Activated CD4-positive, alpha-beta T cell treated with anti-CD3 and anti-CD28 coated beads, Interleukin-2, amount 10 ng/mL, durations not matched to agents 7 days and 5 days (primary cell): ENCODE measurements at places on chromosomes 1 and 21. TPM values are rescaled to one million over a fixed set of nuclear protein-coding genes. Genes with fewer than 3 reads are reported as not detected.

DNA sequence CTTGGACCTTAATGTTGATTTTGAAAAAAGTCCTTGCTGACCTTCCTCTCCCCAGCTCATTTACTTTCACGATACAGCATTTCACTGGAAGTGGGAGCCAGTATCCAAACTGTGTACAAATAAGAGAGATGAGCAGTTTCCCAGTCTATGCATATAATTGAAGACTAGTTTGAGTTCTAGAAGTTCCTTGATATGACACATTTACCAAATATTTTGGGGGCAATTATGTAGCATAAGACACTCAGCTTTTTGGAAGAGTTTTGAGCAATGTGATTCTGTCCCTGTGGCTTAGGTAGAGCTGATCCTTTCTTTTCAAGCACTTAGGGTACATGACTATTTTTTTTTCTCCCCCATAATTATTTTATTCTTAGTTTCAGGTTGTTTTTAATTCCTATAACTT is 26.4 kb downstream of the GIPC2 start:
- no peak overlapping the region for H3K4me3 ChIP-seq
- H3K36me3 ChIP-seq: no peaks in the 10 kb centered on the region
- no peak overlapping the region for H3K27ac ChIP-seq

DNA sequence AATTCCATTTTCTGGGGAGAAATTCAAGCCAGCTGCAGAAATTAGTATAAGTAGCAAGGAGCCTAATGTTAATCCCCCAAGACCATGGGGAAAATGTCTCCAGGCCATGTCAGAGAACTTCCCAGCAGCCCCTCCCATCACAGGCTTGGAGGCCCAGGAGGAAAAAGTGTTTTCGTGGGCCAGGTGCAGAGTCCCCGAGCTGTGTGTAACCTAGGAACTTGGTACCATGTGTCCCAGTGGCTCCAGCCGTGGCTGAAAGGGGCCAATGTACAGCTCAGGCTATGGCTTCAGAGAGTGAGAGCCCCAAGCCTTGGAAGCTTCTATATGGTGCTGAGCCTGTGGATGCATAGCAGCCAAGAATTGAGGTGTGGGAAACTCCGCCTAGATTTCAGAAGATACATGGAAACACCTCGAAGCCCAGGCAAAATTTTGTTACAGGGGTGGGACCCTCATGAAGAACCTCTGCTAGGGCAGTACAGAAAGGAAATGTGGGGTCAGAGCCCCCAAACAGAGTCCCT is 286.3 kb downstream of the MATN1 start:
- H3K4me1 ChIP-seq: no peaks in the 10 kb centered on the region
- DNase-seq: no peak
- H3K36me3 ChIP-seq: no peaks in the 10 kb centered on the region
- H3K27me3 ChIP-seq: peaks cover 14% of the 10 kb centered on the region

GRCh38 chr1:235802573-235803346 is 63.9 kb downstream of the LYST start:
- H3K4me3 ChIP-seq: no peak overlapping the region
- H3K27me3 ChIP-seq: no peaks in the 10 kb centered on the region
- H3K4me1 ChIP-seq: no peaks in the 10 kb centered on the region
- H3K27ac ChIP-seq: no peak overlapping the region
- DNase-seq: no peak

DNA sequence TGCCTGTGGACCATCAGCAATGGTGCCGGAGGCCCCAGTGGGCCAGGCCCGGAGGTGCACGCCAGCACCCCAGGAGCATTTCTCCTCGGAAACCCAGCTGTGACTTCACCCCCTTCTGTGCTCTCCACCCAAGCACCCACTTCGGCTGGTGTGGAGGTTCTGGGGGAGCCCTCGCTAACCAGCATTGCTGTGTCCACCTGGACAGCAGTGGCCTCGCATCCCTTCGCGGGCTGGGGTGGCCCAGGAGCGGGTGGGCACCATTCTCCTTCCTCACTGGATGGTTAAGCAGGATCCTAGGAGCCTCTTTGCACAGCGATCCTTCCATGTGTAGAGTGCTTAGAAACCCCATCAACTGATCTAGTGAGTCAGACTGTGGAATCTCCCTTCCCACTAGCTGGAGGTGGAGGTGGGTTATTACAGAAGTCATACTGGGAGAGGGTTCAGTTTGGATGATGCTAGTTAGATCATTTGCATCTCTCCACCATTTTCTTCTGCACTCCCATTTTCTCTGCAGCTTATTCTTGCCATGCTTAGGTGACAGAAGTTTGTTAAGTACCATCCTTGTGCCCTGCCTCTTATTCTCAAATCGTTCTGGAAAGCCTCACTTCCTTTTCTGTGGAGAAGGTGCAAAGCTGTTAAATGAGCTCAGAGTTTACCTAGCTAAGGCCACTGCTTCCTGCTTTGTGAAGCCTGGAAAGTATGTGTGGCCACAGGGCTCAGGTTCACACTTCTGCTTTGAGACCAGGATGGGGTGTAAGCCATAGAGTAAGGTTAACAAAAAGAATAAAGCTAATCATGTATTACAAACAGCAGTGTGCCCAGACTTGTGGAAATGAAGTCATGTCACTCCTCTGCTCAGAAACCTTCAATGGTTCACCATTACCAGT is 32.3 kb downstream of the TBX19 start:
- DNase-seq: no peak
- peaks cover 30% of the 10 kb centered on the region for H3K4me1 ChIP-seq
- no peak overlapping the region for H3K4me3 ChIP-seq
- H3K36me3 ChIP-seq: peaks cover 7% of the 10 kb centered on the region
- H3K27me3 ChIP-seq: no peaks in the 10 kb centered on the region
- H3K27ac ChIP-seq: no peak overlapping the region

DNA sequence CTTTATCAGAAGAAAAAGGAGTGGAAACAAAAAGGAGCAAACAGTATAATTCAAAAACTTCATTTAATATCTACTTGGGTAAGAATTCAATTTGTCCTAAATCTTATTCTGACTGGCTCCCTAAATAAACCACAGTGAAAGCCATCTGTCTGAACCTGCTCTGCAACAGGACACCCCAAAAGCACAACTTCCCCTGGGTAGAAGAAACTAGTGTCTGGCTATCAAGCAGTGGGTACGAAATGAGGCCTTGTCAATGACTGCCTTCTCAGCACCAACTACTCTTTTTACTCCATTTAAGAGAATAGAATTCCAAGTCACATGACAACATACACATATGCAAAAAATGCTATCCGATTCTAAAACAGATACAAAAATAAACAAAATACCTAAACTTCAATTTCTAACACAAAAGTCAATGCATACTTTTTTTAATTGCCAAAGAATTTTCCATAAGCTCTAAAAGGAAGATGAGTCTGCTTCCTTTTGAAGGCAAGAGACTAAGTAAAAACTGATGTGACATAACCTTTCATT is 206.8 kb downstream of the SLC45A1 start:
- no peak for DNase-seq
- H3K27ac ChIP-seq: no peak overlapping the region
- H3K4me3 ChIP-seq: no peak overlapping the region
- peaks cover 27% of the 10 kb centered on the region for H3K36me3 ChIP-seq
- H3K27me3 ChIP-seq: no peaks in the 10 kb centered on the region

DNA sequence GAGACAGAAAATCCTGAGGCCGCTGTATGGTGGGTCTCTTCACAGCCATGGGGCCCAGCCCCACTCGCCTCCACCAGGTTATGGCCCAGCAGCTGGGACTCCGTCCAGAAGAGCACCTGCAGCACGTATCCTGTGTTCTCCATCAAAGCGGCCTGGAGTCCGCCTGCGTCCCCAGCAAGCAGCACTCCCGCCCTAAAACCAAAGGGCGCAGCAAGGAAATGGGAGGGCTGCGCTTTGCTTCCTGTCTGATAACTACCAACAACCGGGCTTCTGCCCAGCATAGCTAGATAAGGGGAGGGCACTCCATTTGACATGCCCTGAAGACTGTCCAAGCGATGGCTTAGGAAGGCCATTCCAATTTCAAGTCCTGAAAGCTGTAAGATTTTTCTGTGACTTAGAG is 119.9 kb downstream of the KCNJ15 start:
- H3K4me3 ChIP-seq: no peak overlapping the region
- H3K36me3 ChIP-seq: no peaks in the 10 kb centered on the region
- H3K4me1 ChIP-seq: peaks cover 11% of the 10 kb centered on the region
- H3K27ac ChIP-seq: no peak overlapping the region
- H3K27me3 ChIP-seq: peaks cover 13% of the 10 kb centered on the region

DNA sequence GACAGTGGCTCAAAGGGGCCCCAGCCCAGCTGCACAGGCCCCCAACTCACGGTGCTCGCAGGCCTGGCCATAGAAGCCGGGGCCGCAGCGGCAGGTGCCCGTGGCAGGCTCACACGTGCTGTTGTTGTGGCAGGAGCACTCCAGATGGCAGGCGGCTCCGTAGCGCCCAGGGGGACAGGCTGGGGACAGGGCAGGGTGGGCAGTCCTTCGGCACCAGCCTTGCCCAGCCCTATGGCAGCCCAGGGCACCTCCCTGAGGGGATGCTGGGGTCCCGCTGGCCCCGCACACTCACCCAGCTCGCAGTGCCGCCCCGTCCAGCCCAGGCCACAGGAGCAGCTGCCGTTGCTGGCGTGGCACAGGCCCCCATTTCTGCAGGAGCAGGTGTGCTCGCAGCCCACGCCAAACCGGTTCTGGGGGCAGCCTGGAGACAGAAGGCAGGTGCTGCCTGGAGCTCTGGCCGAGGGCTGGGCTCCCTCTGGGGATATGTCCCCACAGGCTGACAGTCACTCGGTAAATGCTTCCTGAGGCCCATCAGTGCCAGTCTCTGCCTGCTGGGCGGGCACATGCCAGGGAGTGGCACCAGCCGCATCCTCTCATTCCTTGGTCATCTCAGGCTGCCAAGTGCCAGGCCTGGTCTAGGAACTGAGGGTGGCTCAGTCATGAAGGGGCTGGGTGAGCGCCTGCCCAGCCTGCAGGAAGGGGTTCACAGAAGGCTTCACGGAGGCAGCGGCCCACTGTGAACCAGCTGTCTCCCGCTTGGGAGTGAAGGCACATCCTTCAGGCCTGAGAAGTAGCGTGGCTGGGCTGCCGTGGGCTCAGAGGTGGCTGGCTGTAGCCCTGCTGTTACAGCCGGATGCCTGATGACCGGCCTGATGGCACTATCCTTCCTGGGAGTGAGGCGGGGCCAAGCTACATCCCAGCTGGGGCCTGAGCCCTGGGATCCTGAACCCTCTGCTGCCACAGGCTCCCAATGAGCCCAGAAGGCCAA is 40.1 kb downstream of the ARHGEF16 start:
- peaks cover 4% of the 10 kb centered on the region for H3K4me1 ChIP-seq
- no peak overlapping the region for H3K27ac ChIP-seq
- no peaks in the 10 kb centered on the region for H3K27me3 ChIP-seq
- H3K4me3 ChIP-seq: no peak overlapping the region

DNA sequence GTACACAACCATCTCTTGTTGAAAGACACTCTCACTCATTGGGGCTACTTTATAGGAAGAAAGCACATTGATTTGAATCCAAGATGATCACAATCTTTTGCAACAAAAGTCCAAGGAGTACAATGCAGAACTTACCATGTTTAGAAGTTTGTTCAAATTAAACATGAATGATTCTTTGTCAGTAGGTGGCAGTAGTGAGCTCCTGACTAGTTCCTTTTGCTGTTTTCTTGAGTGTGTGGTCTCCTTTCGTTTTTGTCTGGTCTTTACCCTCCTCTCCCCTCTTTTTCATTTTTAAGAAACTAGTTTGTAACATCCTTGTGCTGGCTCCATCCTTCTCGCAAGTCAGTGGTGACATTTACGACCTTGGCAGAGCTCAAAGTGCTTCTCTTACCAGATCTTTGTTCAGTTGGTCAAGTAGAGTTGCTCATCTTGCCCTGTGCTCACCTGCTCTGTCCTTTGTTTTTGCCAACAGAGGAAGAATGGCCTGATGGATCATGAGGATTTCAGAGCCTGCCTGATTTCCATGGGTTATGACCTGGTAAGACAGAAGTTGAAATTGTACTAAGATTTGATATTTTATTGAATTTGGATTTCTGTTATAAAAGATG is 35.7 kb upstream of the MTR start:
- no peaks in the 10 kb centered on the region for H3K36me3 ChIP-seq
- peak; percentile 45 for DNase-seq
- H3K27ac ChIP-seq: no peak overlapping the region
- H3K4me1 ChIP-seq: peaks cover 4% of the 10 kb centered on the region
- no peaks in the 10 kb centered on the region for H3K27me3 ChIP-seq
- no peak overlapping the region for H3K4me3 ChIP-seq

- no peak for DNase-seq
- no peak overlapping the region for H3K4me3 ChIP-seq
- peaks cover 6% of the 10 kb centered on the region for H3K4me1 ChIP-seq
- no peak overlapping the region for H3K27ac ChIP-seq
- no peaks in the 10 kb centered on the region for H3K36me3 ChIP-seq
- H3K27me3 ChIP-seq: no peaks in the 10 kb centered on the region
Measured at GRCh38 chr1:159838715-159839114, 12.0 kb downstream of the SLAMF8 start.

DNA sequence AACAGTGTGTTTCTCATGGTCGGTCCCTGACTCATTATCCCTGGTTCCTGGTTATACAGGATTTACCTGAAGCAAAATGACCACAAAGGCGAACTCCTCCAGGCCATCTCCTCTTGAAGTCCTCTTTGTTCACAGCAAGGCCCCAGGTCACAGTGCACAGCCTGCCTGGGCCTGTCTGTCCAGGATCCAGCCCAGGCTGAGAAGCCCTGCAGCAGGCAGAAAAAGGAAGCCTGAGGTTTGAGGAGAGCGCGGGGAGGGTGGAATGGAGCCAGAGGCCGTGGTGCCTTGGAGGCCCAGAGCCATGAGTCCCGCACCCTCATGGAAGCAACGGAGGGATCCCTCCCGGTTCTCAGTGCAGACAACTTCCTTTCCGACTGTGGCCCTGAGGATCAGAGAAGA is 136.8 kb upstream of the IRF2BP2 start:
- no peak for DNase-seq
- H3K4me3 ChIP-seq: no peak overlapping the region
- no peaks in the 10 kb centered on the region for H3K36me3 ChIP-seq
- peaks cover 2% of the 10 kb centered on the region for H3K27me3 ChIP-seq

DNA sequence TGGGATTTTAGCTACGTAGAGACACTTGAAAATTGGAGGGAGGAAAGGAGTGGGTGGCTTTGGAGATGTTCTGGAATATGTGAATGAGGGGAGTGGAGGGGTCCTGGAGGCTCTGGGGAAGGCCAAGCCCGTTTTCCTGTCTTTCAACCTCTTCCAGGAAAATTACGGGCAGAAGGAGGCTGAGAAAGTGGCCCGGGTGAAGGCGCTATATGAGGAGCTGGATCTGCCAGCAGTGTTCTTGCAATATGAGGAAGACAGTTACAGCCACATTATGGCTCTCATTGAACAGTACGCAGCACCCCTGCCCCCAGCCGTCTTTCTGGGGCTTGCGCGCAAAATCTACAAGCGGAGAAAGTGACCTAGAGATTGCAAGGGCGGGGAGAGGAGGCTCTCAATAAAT is 442 bp upstream of the RUSC1 start:
- H3K27me3 ChIP-seq: no peaks in the 10 kb centered on the region
- H3K27ac ChIP-seq: peak overlapping the region; percentile 62
- H3K4me1 ChIP-seq: peaks cover 43% of the 10 kb centered on the region
- peak; percentile 19 for DNase-seq
- H3K4me3 ChIP-seq: peak overlapping the region; percentile 65
- H3K36me3 ChIP-seq: peaks cover 14% of the 10 kb centered on the region

GRCh38 chr1:61379693-61380092 is 297.3 kb downstream of the NFIA start:
- no peaks in the 10 kb centered on the region for H3K4me1 ChIP-seq
- H3K27ac ChIP-seq: no peak overlapping the region
- no peak for DNase-seq

- H3K27ac ChIP-seq: no peak overlapping the region
- H3K4me1 ChIP-seq: peaks cover 21% of the 10 kb centered on the region
- H3K27me3 ChIP-seq: no peaks in the 10 kb centered on the region
- DNase-seq: no peak
Measured at GRCh38 chr1:58989845-58990244, 206.0 kb upstream of the JUN start.

SPRR4 gene
- not detected for total RNA-seq

PTGER3 gene
- total RNA-seq: 0.12 TPM

CELA3B gene
- total RNA-seq: not detected

PTAFR gene
- total RNA-seq: 0.56 TPM

CELA2A gene
- not detected for total RNA-seq

SLC6A17 gene
- total RNA-seq: not detected

KIAA0040 gene
- 64.1 TPM for total RNA-seq

MRPS15 gene
- total RNA-seq: 81.9 TPM

LRRC8B gene
- total RNA-seq: 21.2 TPM
